DMS153 (cell line): ENCODE measurements at places on chromosomes 2 and 18.

- no peak for DNase-seq
Measured at GRCh38 chr2:184419744-184420143, 178.6 kb upstream of the ZNF804A start.

GRCh38 chr2:233851169-233851568 is 3.2 kb downstream of the HJURP start:
- no peak for DNase-seq

GRCh38 chr18:40413160-40413559 is 1541.9 kb upstream of the PIK3C3 start:
- DNase-seq: peak; percentile 63

- no peak for DNase-seq
Measured at GRCh38 chr18:43350176-43350575, 72.9 kb upstream of the SYT4 start.

DNA sequence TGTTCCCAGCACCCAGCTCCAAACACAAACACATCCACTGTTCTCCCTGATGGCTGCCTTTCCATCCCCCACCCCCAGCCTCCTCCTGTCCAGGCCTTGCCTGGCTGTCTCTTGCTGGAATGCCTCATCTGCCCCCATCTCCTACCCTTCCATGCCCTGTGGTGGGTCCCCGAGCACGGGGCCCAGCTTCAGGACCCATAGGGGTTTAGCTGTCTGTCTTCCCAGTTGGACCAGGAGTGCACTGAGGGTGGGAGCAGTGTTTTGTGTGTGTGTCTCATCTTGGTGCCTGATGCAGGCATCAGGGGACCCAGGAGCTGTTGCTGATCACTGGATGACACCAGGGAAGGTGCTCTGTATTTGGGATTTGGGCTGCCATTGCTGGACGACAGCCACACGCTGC is 34.5 kb downstream of the GLI2 start:
- DNase-seq: no peak

DNA sequence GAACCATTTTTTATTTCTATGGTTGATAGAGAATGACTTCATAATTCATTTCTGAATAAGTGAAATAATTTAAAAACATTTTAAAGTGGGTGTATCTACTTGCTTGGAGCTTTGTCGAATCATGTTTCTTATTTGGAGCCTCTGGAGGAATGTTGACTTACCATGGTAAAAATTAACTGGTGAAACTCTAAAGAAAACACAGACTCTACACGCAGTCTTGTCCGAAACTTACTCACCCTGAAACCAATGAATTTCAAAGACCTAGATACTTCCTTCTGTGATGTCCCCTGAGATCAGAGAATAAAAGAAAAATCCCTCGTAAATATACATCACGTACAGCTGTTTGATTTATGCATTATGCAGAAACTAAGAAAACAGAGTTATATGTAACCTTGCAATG is 665.2 kb upstream of the NRXN1 start:
- no peak for DNase-seq

- DNase-seq: no peak
Measured at GRCh38 chr2:225276207-225276606, 123.3 kb upstream of the NYAP2 start.

GRCh38 chr2:186399082-186399644 is 86.9 kb upstream of the ZC3H15 start:
- no peak for DNase-seq

DNA sequence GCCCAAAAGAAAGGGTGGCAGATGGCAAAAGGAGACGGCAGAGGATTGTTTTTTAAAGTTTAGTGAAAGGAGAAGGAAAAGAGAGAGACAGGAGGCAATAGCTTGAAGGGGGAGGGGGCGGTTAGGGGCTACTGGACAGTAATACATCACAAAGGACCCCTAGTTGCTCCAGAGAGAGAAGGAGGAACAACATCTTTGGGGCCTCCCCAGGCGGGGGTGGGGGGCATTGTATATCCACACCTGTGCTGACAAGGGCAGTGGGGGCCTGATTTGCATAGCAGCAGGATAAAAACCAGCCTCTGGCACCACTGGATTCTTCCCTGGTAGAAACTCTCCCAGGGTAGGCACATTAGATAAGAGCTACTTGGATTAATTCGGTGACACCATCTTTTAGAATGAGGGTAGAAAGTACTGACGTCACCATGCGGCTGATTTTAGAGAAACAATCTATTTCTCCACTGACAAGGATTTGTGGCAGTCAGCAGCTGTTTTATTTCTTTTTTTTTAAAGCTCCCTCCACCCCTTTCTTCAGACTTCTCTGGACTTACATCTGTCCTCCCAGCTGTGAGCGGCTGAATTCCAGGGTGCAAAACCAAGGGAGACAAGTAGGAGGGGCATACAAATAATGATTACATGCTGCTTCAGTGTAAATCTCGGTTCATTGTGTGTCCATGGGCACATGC is 199.8 kb upstream of the NRP2 start:
- DNase-seq: no peak

GRCh38 chr2:150247481-150247880 is 240.0 kb downstream of the RND3 start:
- DNase-seq: no peak

DNA sequence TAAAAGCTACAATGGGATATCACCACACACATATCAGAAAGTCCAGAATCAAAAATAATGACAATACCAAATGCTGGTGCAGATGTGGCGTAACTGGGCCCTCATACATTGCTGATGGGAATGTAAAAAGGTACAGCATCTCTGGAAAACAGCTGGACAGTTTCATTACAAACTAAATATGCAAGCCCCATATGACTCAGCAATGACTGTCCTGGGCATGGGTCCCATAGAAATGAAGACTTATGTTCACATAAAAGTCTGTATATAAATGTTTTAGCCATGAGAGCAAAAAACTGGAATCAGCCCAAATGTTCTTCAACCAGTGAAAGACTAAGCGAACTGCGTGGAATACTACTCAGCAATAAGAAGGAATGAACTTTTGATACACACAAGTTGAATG is 56.7 kb downstream of the ALPK2 start:
- no peak for DNase-seq

- DNase-seq: no peak
Measured at GRCh38 chr2:85130407-85130806, 2.8 kb upstream of the TCF7L1 start.

DNA sequence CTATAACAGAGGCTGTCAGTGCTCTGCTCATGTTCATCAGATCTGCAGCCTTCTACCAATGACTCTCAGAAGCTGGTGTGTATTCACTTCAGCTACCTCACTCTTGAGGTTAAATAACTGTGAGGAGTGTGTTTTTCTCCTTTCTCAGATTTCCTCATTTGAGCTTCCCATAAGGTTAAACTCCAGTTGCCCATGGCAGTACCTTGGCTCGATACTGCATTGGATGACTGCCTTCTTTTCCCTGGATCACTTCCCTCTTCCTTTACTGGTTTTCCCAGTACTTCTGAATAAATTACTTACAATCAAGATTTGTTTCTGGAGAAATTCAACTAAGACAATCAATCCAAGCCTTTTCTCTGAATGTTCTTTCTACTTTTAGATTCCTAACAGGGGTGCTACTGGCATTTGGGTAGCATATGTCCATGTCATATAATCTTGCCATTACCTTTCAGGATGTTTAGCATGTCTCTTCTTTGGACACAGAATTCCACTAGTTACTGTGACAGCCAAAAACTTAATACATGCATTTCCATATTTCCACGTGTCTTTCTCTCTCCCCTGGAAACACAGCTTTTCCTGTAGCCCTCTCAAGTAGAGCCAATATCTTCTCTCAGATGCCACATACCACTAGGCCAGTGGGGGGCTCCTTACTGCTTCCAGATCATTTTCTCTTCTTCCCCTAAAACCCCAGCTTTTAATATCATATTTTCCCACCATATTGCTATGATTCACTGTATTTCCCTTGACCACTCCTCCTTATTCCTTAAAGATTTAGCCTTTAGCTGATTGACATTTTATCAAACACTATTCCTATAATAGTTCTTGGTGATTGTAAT is 15.0 kb upstream of the SPOPL start:
- DNase-seq: no peak

- DNase-seq: no peak
Measured at GRCh38 chr2:182864949-182865570, 1.4 kb downstream of the FRZB start.

- no peak for DNase-seq
Measured at GRCh38 chr2:16320716-16321115, 344.9 kb downstream of the CYRIA start.

DNA sequence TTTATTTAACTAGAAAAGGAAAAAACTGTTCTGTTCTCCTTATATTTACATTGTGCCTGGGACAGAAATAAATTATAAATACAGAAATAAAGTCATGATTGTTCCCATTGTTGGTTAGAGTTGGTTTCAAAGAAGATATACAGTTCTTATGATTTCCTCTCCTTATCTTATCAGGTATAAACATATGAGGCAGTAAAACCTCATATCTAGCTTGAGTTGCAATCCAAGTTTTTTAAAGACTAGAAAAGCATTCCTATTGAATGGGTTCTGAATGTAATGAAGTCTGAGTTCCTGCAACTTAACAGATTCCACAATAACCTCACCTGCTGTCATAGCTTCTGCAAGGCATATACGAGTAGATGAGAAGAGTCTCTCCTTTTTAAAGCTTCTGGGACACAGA is 114.7 kb upstream of the CAVIN2 start:
- no peak for DNase-seq

GRCh38 chr2:51472300-51472699 is 440.4 kb upstream of the NRXN1 start:
- no peak for DNase-seq

- no peak for DNase-seq
Measured at GRCh38 chr2:55236992-55237543, 4.6 kb downstream of the RPS27A start.

DNA sequence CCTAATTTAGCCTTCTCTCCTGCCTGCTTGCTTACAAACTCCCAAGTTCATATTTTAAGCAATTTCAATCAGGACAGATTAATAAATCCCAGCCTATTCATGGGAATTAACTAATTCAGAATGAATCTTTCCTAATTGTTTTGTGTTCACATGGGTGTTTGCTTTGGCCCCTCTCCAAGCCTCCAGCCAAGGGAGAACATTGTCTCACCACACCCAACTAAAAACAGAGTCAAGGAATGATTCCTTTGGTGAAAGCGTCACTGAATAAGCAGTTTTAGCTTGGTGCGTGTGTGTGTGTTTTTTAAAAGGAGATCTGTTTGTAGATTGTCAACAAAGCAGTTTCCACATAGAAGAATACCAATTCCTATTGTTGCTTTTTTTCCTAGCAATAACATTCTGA is 43.0 kb upstream of the DSG1 start:
- DNase-seq: no peak

- DNase-seq: no peak
Measured at GRCh38 chr2:26302846-26303245, 43.1 kb upstream of the SELENOI start.

DNA sequence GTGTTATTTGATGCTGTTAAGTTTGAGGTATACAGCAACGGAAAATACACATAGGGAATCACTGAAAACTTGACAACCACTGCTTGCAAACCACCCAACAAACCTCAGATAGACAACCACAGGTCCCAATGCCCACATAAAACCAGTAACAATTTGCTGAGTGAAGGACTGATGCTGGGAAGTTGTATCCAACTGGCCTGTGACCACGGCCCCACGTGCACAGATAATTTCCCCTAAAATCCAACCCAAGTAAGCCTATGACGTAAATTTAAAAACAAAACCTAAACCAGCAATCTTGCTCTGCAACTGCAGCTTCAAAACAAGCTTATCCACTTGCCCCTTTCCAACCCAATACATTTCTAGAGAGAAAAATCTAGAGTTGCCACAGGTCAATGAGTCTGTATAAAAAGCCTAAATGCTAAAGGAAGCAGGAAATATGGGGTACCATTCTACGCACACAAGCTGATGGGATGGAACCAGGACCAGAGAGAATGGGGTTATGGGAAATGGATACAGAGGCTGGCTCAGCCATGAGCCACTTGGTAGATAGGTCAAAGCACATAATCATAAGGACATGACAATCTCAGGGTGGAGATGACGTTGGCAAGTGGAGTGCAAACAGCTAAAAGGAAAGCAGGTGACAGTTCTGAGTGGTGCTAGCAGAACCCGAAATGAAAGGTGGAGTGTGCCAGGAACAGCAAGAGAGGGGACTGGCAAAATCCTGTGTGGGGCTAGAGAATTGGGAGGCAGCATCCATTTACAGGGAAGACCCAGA is 27.8 kb upstream of the CREB1 start:
- DNase-seq: no peak

GRCh38 chr2:24471662-24472061 is 19.4 kb upstream of the NCOA1 start:
- DNase-seq: no peak
